ENCODE measurements at places on chromosomes 6 and 20.

GRCh38 chr6:44733126-44733525 lies 345.6 kb downstream of the CDC5L start:
- no peak for DNase-seq

DNA sequence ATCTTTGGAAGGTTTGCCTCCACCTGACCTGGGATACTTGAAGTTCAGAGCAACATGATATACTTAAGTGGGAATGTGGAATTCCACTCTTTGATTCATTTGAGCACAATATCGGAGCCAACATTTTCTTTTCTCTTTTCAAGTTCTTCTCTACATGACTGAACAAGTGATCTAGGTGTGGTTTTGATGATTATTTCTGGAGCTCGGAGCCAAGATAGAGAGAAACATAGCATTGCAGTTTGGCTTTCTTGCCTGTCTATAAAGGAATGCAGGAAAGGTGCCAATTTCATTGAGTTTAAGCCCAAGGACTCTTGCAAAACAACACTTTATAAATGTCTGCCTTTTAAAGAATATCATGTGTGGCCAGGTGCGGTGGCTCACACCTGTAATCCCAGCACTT lies 124.2 kb upstream of the FAM83B start:
- no peak for DNase-seq

- no peak for DNase-seq
Observed at GRCh38 chr20:58511364-58511763, 3.8 kb downstream of the APCDD1L start.

DNA sequence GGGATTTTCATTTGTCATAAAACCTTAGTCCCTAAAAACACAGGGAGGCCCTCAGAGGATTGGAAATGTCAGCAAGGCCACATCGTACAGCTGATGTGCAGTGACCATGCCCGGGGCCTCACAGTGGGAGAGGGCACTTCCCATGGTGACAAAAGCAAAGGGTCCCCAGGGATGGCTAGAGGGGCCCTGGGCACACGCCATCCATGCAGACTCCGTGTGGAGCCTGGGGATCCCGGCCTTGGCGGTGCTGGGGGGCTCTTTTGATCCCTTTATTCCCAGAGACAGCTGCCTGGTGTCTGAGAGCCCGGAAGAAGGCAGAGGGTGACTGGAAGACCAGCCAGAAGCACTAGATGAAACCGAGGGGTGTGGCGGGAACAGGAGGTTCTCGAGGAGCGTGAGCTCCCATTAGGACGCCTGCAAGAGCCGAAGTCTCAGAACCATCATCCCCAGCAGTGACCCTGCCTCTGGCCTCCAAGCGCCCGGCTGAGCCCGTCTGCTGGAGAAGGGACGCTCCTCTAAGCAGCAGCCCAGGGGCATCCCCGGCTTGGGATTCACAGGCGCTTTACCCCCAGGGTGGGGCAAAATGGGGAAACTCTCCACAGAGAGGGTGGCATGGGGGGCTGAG lies 49.1 kb upstream of the FRMD1 start:
- no peak for DNase-seq

DNA sequence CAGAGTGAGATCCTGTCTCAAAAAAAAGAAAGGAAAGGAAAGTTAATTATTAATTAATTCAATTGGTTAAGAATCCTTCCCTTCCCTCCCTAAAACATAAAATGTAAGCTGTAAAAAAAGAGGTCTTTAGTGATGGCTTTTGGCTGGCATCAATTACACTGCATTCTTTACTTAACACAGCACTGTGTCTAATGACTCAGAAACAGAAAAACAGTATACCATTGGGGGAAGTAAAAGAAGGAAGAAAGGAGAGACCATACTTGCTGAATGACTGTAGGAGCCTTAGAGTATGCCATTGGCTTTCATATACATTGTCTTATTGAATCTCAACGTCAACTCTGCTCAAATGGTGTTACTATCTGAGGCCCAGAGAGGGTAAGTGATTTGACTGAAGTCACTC lies 18.3 kb upstream of the CITED2 start:
- DNase-seq, result no peak

- no peak for DNase-seq
Observed at GRCh38 chr20:64052987-64053840, 3.8 kb upstream of the SOX18 start.

GRCh38 chr20:43799150-43799711 lies 72.4 kb upstream of the GTSF1L start:
- DNase-seq, result no peak

DNA sequence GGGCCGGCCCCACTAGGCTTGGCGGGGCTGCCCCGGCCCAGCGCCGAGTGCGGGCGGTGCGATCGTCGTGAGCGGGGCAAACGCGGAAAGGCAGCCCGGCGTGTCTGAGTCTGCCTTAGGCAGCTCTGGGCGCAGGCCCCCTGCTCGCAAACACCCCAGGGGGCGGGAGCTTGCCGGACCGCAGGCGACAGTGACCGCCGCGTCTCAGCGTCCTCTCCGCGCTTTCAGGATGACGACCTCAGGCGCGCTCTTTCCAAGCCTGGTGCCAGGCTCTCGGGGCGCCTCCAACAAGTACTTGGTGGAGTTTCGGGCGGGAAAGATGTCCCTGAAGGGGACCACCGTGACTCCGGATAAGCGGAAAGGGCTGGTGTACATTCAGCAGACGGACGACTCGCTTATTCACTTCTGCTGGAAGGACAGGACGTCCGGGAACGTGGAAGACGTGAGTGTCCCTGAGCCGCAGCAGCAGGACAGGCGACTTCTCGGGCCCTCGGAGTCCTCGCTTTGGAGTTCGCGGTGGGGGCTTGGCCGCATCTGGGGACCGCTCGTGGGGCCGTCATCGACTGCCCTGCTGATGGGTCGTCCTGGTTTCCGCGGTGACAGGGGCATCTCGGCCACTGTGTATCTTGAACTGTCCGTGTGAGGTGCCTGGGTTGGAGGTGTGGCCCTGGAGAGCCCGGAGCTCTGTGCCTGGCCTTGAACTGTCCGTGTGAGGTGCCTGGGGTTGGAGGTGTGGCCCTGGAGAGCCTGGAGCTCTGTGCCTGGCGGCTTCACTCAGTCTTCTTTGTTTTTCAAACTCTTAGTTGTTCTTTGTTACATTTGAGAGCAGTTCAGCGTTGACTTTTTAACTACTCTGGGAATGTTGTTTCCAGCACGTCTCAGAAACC lies 786 bp downstream of the ADRM1 start:
- no peak for DNase-seq

- no peak for DNase-seq
Observed at GRCh38 chr6:52759085-52759484, 4.2 kb downstream of the GSTA2 start.

DNA sequence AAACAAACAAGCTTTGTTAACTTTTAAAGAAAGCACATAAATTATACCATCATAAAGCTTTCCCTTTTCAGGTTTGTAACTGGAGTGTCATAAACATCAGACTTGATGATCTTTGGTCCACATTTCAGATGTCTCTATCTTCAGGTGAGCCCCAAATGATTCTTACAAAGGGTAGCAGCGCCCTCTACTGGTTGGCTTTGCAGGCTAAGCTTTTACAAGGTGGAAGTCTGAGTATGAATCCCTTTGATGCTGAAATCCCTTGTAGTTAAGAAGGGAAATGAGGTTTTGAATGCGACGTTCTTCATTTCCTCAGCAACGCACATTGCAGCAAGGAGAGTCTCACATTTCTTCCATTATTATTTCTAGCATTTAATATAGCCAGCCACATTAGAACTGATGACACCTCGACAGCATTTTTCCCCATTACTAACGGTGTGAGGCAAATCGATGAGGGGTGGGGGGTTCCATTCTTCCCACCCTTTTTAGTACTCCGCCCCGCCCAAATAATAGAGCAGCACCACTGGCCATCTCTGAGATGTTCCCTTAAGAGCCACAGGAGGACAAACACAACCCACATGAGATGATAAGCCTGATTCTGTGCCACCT lies 126.3 kb upstream of the NT5E start:
- peak; percentile 95 for DNase-seq

- DNase-seq, result no peak
Observed at GRCh38 chr6:135651964-135652755, 154.6 kb upstream of the AHI1 start.

DNA sequence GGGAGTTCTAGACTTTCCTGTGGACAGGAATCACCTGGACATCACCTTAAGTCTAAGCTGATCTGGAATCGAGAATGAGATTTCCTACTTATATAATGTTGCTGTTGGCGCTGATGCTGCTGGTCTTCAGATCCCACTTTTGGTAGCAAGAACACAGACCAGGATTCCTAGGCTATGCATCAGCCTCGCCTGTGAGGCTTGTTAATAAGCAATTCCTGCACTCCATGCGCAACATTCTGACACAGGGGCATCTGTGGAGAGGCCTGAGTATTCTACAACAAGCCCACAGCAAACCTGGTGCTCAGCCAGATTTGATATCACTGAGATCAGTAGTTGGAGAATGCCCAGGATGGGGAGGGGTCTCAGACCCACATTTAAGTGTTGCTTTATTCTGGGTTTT lies 52.0 kb upstream of the TRIM26 start:
- no peak for DNase-seq

DNA sequence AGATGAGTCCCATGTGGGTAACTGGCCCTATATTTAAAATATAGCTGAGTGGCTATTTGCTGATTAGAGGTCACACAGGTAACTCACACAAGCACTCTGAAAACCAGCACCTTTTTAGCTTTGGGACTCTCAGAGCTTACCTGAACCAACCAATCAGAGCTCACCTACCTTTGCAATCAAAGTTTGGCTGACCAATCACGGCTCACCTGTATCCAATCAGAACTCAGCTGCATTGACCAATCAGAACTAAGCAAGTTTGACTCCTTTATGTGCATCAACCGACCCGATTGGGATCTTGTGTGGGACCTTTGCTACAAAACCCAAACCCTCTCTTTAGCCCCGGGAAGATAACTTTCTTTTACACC lies 106.8 kb upstream of the NXT1 start:
- no peak for DNase-seq

DNA sequence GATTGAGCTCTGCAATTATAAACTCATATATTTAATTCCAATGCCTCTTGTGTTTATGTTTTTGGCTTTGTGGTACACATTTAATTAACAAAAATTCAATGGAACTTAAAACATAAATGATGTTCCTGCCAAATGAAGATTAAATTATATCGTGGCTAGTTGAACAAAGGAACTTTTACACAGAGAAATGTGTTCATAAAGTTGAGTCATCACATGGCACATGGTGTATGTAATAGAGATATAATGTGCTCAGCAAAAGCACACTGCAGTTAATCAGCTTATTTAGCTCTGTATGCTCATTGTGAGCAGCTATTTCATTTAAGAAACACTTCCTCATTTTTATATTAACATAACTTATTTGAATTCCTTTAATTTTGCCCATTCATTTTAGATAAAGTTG lies 1295.6 kb upstream of the CITED2 start:
- no peak for DNase-seq

DNA sequence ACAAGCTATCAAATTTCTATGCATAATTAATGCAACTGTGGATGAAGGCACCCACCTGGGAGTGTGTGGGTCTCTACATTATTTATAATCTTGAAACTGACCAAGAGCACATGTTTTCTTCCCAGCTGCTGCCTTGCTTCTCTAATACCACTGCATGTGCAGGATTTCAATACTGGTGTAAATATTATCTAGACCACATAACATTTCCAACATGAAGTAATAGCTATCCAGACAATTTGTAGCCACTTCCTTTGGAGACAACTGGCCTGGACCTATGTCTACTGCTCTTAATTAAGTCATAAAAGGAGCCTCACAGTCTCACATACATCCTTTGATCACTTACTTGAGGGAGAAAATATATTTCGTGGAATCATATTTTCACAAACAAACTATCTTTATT lies 180.7 kb downstream of the HIVEP2 start:
- DNase-seq, result no peak

DNA sequence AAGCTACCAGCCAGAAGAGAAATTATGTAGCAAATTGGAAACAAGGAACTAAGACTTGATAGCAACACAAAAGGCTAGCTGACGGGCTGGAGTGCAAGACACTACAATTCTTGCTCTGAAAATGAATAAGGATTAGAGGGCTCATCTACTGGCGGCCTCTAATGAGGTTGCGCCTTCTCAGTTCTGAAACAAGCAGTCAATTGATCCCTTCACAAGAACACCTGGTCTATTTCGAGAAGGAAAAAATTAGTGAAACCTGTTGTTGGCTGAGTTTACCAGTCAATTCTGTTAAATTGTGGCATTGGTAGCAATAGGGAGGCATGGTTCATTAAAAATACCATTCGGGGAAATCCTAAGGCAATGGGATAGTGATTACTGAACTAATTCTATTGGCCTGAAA lies 74.8 kb upstream of the JARID2 start:
- DNase-seq, result no peak

- no peak for DNase-seq
Observed at GRCh38 chr6:133499662-133500061, 258.5 kb downstream of the EYA4 start.

DNA sequence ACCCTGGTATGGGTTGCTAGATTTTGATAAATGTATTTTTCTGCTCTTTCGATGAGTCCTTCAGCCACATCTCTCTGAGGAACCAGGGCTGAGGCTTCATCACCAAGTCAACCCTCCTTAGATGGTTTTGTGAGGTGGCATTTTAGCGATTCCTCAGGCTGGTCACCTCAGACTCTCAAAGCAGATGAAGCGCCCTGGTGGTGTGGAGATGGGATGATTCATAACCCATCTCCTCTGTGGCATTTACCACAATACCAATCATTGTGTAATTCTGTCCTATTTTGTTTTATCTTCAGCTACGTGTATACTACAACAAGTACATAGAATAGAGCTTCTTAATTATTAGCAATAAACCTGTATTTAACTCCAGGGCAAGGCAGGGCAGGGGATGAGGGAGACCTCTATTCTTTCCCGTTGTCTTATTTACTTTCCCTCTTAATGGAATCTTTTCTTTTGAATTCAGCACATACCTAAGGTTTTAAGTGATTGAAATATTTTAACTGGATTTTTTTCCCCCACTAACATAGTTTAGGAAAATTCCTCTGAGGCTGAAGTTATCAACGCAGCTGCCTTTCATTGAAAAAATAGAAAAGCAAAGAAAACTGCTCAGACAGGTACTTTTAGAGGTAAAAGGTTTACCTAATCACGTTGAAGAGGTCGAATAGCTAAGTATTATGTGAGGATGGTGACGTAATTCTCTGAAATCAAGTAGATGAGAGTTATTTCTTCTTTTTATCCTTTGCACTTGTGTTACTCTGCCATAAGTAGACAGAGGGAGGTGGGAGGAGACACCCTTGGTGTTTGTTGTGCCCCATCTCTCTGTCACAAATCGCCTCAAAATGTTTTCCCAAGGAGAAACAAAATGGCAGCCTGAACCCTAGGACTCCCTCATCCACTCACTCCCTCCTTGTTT lies 57.4 kb upstream of the EDN3 start:
- no peak for DNase-seq

GRCh38 chr20:37934634-37935375 lies 31.9 kb downstream of the VSTM2L start:
- no peak for DNase-seq

DNA sequence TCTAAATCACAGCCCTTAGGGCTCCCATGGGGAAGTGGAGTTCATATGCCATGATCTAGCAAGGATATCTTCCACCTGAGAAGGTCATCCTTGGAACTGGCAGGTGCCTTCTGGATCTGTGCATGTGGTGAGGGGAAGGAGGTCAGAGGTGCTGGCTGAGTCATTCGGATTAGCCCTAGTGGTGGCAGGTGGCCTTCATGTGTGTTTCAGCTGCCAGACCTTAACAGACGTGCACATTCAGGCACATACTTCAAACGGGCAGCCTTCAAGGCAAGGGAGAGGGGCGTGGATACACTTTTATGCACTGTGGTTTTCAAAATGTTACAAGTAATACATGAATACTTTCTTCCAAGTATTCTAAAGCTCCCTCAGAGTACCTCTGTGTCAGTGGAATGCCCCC lies 51.2 kb downstream of the BMP6 start:
- no peak for DNase-seq

GRCh38 chr20:8693709-8694108 lies 375.2 kb upstream of the PLCB4 start:
- DNase-seq, result no peak

All from omental fat pad (tissue), 4 donors.